ENCODE measurements at places on chromosomes 16 and 17.

DNA sequence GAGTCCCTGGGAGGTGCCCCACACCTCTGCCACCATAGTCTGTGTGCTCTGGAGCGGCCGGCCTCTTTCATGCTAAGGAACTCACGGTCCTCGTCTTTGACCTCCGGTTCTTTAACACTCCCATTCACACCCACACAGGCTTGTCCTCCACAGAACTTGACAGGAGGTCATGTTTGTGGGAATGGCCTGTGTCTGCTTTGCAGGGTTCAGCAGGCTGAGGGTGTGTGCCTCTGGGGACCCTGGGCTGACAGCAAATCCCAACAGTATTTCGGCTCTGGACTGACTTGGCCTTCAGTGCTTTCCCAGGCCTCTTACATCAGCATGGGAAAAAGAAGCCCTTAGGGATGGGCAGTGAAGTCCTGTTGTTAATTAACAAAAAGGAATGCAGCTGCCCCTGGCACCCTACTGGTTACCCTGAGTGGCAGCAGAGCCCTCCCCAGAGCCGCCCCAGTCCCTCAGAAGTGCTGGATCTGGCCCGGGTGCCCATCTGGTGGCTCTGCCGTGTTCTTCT is 35.4 kb upstream of the ADORA2B start:
- DNase-seq = no peak

- DNase-seq = no peak
Observed at GRCh38 chr16:79295746-79296145, 304.8 kb downstream of the MAF start.

GRCh38 chr17:63855185-63855584 is 12.7 kb upstream of the SMARCD2 start:
- DNase-seq = no peak

DNA sequence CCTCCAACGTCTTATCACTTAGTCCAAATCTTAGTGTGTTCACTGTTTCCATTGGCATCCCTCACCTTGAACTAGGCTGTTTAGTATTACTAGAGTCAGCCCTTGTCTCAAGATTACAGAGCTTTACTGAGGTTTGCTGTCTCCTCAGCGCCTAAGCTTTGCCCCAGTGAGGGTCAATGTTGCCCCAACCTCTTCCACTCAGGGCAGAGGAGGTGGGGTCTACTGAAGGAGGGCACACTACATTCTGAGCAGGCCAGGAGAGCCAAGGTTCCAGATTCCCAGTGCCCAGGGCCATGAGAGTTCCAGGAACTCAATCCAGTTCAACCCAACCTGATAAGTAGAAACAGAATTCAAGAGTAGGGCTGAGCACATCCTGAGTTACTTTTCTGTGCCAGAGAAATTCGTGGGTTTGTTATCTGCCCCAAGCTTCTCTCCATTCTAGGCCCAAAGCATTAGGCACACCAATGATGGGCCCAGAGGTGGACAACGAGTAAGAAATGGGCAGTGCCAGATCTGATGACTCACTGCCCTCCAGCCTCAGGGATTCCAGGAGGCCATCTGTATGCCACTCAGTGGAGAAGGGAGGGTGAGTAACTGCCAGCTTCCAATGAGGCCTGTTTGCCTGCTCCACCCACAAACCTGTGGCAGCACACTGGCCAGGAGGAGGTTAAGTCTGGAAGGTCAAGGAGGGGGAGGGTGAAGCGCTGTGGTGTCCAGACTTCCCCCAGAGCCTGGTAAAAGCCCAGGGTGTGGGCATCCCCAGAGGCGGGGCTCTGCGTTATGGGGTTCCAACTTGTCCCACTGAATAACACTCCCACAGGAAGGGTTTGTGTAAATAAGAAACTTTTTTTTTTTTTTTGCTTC is 8.2 kb downstream of the TUBG2 start:
- DNase-seq = no peak

GRCh38 chr17:76449126-76449525 is 3.8 kb downstream of the UBE2O start:
- no peak for DNase-seq

GRCh38 chr17:40417258-40417608 is 463 bp downstream of the TOP2A start:
- DNase-seq = no peak

GRCh38 chr16:11748404-11749254 is 6.0 kb upstream of the TXNDC11 start:
- DNase-seq = no peak

- DNase-seq = no peak
Observed at GRCh38 chr16:55943267-55943666, 68.1 kb upstream of the CES5A start.

- DNase-seq = no peak
Observed at GRCh38 chr16:85395207-85395912, 217.8 kb upstream of the GSE1 start.

DNA sequence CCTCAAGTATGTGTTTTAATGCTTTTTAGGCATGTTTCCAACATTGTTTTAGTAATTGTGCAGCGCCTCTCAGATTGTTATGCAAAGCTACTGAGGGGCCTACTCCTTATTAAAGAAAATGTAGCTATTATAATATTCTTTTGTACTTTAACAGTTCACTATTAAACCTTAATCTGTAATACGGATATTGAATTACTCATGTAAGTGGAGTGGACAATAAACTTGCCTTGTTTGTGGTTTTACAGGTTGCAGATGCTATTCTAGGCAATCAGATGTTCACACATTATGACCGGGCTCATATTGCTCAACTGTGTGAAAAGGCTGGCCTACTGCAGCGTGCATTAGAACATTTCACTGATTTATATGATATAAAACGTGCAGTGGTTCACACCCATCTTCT is 41.0 kb downstream of the PTRH2 start:
- DNase-seq = no peak

- DNase-seq = no peak
Observed at GRCh38 chr17:16975277-16975651, 3.3 kb upstream of the TNFRSF13B start.

DNA sequence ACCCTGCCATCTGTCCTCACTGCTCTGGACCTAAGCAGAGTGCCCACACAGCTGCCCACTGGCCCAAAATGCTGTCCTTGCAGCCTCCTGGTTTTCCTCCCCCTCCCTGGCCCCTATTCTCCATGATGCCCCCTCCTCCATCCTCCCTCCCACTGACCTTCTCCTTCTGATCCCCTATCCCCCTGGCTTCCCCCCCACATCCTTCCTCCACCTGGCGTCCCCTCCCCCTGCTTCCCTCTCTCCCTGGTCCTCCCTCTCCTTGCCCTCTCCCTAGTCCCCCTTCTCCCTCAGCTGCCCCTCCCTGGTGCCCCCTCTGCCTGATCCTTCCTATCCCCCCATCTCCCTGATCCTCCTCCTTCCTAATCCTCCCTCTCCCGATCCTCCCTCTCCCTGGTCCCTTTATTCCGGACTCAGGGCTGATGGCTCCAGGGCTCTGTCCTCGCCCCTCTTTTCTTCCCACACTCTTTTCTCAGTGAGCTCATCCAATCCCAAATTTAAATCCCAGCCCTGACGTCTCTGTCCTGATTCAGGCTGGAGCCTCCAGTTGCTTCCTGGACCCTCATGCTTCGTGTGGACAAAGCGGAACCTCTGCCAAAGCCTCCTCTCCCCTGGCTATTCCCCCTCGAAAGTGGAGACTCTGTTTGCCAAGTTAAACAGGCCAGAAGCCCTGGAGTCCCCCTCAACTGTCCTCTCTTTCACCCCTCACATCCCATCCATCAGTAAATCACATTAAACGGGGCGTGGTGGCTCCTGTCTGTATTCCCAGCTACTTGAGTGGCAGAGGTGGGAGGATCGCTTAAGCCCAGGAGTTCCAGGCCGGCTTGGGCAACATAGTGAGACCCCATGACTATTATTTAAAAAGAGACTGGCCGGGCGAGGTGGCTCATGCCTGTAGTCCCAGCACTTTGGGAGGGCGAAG is 18.1 kb upstream of the RHBDF2 start:
- DNase-seq = no peak

DNA sequence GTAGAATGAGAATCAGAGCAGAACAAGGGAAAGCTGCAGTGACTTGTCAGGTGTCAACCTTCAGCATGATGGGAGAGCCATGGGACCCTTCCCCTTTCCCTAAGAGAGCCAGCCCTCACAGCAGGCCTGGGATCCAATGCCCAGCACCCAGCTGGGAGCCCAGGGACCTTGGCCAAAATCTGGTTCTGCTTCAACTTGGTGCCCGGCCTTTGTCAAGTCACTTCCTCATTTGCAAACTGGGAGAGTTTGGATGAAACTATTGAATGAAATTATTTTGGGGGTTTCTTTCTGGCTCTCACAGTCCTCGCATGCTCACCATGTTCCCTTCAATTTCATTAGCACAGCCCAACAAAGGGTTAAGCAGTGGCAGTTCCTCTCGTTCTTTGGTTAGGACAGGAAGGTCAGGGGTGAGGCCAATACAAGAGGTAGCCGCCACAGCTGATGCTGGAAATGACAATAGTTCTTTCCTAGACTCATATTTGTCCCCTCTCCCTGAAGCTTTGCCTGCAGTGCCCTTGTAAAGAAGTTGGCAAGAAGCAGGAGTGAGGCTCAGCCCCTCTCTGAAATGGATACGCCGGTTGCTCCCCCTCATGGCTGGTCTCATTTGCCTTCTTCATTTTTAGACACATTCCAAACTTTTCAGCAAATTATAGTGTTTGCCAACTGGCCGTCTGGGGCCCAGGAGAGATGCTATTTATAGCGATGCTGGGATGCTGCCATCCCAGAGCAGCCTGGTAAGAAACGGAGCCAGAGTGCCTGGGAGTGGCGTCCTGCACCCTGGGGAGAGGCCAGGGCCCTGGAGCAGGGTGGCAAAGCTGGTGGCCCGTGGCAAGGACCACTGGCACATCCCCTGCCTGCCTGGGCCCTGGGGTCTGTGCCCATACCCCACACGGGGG is 34.5 kb upstream of the MEOX1 start:
- no peak for DNase-seq

- DNase-seq = no peak
Observed at GRCh38 chr17:12671906-12672305, 6.2 kb downstream of the MYOCD start.

GRCh38 chr17:66306446-66306845 is 4.0 kb downstream of the PRKCA start:
- DNase-seq = no peak

DNA sequence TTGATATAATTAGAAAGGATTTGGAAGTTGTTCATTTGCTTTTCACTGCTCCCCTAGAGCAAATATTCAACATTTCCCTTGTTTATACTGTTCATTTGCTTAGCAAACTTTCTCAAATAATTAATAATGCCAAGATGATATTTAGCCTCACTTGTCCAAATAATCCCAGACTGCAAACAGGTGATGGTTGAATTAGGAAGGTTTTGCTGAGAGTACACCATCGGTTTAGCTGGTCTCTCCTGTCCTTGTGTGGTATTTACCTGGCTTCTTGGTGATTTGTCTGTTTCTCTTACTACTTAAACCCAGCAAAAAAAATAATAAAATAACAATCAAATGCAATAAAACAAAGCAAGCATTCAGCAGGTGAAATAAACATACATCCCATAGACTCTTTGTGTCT is 6.5 kb downstream of the KATNIP start:
- no peak for DNase-seq

DNA sequence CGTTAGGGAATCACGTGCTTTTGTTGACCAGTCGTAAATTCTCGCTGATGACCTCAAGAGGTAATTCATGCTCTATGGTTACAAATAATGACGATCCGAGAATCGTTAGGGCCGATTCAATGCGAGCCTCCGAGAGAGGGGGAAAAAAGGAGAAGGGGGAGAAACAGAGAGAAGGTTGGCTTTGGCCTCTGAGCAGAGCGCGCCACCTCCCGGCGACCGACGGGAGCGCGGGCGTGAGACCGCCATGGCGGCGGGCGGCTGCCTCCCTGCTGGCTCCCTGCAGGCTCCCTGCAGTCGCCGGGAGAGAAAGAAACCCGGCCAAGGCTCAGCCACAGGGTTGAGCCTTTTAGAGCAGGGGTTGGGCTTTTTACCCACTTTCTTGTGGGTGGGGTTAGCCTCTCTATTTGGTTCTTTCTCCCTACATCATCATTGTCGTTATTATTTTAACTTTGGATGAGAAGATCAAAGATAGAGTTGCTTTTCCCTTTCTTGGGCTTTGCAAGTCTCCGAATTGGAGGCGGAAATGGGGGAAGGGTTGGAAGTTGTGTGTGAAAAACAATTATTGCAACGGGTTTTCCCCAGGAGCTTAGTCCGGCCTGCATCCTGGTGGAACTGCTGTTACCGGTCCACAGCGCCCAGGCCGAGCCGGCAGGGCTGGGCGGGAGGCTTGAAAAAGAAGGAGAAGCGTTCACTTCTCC is 410 bp upstream of the HOXB5 start:
- peak; percentile 76 for DNase-seq

GRCh38 chr17:72723711-72724110 is 368.8 kb downstream of the SLC39A11 start:
- no peak for DNase-seq

Measured in stimulated activated CD4-positive, alpha-beta T cell treated with anti-CD3 and anti-CD28 coated beads, Interleukin-1b, Interleukin-23, amount 100 ng/mL, for 1 hour (primary cell).